ENCODE measurements at places on chromosomes 16 and 17.

DNA sequence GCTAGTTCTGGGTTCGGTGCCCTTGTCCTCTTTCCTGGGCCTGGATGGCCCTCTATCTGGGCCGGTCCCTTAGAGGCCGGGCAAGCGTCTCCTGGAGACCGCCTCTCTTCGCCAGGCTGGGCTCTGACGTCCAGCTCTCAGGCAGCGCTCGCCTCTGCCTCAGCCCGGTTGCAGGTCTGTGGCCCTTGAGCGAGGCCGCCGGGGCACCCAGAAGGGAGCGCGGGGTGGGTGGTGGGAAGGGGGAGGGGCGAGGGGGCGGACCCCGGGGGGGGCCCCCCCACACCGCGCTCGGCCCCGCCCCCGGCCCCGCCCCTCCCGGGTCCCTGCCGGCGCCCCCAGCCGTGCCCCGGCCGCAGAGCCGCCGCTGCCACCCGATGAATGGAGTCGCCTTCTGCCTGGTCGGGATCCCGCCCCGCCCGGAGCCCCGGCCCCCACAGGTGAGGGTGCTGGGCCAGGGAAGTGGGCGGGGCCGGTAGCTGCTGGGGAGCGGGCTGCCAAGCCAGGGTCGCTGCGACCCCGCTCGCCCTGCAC is at the start of gene ARHGAP23:
Gene ARHGAP23, plus strand, starts transcription at position 353 of the 531 bp plus-strand sequence. Its CDS starts 22 bp downstream, at position 375.
- DNase-seq, result peak; percentile 56

GRCh38 chr16:1788095-1788707 is 5.3 kb downstream of the IGFALS start:
- DNase-seq, result no peak

GRCh38 chr17:20187049-20187448 is 177.9 kb downstream of the SPECC1 start:
- DNase-seq, result peak; percentile 57

DNA sequence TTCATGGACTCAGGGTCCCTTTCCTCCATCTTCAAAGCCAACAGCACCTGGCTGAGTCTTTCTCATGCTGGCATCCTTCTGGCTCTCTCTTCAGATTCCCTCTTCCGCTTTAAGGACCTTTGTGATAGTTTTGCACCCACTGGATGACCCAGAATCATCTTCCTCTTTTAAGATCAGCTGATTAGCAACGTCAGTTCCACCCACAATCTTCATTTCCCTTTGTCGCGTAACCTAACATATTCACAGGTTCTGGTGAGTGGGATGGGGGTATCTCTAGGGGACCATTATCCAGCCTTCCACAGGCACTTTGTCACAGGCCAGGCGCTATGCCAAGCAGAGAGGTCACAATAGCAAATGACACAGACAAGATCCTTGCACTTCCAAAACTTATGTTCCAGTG is 593.8 kb downstream of the MAF start:
- DNase-seq, result no peak

DNA sequence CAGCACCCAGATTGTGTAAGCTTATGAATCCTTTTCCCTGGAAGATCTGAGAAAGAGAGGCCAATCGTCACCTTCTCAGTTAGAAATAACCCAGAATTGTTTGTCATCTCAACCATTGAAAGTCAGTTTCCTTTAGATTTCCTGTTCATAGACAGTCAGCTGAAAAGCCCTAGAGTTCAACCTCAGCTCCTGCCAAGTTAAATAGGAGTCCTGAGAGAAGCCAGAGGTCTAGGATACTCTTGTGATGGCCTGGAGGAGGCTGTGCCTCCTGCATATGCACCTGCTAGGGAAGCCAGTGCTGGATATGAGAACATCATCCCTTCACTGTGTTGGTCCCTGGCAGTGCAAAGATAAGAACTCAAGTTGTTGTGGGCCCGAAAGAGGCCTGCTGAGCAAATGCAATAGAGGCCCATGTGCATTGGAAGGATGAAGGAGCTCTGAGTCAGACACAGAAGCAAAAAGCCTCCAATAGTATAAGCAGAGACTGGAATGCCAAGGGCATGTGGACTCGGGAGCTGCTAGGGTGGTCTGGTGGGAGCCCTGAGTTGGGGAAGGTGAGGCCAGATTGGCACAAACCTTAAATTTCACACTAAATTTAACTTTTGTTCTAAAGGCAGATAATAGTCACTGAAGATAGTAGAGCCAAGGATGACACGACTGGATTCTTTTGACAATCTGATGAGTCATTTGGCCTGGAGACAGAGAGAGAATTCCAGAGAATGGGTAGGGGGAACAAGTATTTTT is 520.9 kb upstream of the CDH5 start:
- peak; percentile 31 for DNase-seq

GRCh38 chr17:56595831-56596690 is 2.6 kb downstream of the NOG start:
- DNase-seq, result peak; percentile 20

DNA sequence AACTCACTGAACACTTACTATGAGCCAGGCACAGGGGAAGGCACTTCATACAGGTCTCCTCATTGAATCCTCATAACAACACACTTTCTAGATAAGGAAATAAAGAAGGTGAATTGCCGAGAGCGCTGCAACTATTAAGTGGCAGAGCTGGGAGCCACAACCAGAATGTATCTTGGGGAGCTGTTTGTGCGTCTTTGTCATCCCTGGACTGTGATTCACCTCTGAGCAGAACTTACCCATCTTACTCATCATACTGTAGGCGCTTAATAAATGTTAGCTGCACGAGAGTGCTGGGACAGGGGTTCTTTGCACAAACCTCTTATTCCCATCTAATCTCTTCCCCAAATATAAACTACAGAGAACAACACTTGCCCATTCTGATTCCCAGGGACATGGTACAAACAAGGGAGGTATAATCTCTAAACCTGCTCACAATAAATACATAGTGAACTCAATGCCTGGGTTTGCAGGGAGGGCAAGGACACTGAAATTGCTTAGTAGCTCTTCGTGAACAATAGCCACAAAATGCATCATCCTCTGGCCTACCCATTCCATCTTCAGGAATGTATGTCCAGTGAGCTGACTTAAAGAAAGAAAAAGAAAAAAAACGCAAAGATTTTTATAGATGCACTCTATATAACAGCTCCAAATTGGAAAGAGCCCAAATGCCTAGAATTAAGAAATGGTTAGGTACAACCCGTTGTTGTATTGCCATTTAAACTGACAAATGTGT is 43.0 kb downstream of the MYO18A start:
- no peak for DNase-seq

DNA sequence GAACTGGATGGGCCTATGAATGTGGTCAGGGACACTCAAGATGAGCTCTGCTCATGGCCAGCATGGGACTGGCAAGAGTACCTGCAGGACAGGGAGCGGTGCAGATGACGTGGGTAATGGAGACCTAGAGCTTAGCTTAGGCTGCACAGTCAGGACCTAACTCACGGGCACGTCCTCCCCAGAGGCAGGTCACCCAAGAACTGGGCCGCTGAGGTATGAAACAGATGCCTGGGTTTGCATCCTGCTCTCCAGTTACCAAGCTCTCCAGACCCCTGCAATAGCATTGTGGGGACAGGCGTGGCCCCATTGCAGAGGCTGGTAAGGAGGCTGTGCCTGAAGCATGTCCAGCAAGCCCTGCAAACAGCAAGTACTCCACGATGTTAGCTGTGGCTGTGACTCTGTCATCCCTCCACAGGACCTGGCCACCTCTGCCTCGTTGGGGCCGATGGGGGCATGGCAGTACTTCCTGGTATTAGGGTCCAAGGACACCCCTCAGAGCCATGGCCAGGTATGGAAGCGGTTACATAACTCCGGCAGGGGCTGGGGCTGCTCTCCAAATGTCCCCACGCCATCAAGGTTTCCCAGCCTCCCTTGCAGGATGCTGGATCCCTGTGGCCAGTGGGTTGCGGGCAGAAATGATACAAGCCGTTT is 37.5 kb upstream of the RBFOX3 start:
- DNase-seq, result no peak

GRCh38 chr16:30805370-30806169 is 18.6 kb upstream of the ZNF629 start:
- DNase-seq, result peak; percentile 78

DNA sequence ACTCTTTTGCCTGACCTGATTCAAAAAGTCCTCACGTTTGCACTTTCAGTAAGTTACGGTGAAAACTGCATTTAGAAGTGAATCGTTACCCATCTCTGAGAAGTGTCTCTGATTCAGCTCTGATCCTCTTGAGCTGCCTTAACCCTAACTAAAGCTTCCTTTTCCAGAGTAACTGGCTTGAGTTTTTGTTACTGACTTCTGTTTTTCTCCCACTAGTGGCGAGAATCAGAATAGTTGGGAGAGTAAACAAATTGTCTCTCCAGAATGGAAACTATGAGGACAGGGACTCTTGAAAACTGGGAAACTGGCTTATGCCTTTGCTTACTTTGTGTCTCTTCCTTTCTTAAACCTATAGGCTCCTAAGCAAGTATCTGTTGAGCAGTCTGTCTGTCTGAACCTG is 31.3 kb upstream of the KPNB1 start:
- DNase-seq, result no peak

DNA sequence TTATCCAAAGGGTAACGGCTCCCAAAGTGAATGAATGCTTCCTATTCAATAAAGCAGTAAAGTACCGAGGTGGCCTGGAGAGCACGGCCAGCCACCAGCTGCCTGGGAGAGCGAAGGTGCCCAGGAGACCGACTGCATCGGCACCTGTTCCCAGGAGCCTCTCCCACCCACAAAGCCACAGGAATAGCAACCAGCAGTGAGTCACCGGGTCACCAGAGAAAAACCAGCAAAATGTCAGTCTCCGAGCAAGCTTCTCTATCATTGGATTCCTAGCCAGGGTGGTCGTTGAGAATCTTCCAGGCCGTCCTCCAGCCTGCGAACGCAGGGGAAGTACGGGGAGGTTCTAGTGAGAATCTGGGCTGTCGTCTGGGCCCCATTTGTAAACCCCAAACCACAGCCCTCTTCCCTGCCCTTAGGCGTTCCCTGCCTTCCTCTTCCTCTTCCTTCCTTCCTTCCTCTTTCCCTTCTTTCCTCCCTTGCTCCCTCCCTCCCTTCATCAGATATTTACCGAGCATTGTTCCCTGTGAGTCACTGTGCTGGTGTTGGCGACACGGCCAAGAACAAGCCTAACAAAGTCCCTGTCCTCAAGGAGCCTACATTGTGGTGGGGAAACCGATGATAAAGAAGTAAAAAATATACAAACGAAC is 114.6 kb downstream of the SLC39A11 start:
- DNase-seq, result no peak

GRCh38 chr17:29726715-29727252 is 104.1 kb upstream of the CORO6 start:
- DNase-seq, result peak; percentile 31

DNA sequence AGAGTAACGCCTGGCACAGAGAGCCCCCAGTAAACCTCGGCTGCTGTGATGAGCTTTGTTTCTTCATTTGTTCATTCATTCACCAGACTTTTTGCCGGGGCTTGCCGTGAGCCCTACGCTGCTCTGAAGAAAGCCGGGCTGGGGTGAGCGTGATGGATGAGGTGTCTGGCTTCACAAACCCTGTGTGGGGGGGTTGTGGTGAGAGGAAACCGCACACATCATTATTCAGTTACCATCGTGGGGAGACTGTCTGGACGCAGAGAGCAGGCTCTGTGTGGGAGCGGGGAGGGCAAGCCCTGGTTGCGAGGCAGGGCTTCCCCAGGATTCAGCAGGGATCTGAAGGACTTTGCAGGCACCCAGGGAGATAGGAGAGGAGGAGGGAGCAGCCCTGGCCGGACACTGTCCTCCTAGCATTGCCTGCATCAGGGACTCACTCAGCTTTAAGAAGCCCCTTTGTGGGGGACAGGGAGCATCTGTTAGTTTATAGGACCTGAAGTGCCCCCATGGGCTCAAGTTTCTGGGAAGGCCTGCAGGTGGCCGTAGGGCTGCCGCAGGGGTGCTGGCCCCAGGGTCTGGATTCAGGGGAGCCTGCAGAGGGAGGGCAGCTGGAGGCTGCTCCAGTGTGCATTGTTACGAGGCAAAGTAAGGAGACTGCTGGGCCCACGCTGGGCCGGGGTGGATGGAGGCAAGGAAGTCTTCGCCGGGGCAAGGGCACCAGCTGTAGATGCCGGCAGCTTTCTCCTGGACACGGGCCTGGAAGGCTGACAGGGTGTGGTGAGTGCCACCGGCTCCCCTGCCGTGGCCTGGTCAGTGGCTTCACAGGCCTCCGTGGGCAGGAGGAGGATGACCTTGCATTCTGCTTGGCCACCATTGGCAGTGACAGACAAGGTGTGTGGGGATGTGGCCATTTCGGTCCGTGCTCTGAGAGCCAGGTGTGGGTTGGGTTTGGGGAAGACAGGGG is 334.5 kb downstream of the SEC14L1 start:
- DNase-seq, result peak; percentile 97

- peak; percentile 67 for DNase-seq
Measured at GRCh38 chr16:8874388-8874787, 5.6 kb upstream of the CARHSP1 start.
